LHCN-M2 (cell line): ENCODE measurements at places on chromosomes 5 and 9. TPM values are rescaled to one million over a fixed set of nuclear protein-coding genes. Genes with fewer than 3 reads are reported as not detected.

The CD180 gene
- total RNA-seq: not detected in 2 replicates

The DCTN3 gene
- total RNA-seq: 63.4 and 105 TPM in 2 replicates

DNA sequence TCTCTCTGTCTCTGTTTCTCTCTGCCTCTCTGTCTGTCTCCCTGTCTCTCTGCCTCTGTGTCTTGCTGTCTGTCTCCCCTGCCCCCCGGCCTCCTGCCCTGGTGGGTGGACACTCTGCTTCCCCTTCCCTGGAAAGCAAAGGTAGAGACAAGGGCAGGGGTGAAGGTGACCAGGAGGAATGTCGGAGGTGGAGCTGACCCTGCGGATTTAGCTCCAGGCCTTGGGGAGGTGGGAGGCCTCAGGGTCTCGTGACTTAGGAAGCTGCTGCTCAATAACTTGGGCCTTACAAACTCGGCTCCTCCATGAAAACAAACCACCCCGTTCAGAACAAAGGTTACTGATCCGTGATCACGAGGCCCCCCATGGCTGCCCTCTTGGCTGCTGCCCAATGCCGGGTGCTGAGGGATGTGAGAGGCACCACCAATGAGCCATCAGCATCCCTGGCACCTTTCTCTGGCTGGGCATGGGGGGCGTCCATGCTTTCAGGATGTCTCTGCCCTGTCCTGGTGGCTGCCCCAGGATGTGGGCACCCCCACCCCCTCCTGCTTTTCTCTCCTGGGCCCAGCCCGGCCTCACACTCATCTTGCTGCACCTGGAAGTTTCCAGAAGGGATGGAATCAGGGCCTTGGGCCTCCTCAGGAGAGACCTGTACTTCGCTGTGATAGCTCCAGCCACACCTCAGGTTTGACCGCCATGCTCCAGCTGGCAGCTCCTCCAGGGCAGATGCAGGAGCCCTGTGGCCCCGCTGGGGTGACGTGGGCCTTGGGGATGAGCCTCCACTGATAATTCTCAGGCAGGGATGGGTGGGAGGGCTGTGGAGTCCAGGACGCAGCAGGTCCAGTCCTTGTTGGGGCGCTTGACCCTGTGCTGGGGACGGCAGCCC is 14.8 kb upstream of the SLC6A19 start:
- DNase-seq: no peak

DNA sequence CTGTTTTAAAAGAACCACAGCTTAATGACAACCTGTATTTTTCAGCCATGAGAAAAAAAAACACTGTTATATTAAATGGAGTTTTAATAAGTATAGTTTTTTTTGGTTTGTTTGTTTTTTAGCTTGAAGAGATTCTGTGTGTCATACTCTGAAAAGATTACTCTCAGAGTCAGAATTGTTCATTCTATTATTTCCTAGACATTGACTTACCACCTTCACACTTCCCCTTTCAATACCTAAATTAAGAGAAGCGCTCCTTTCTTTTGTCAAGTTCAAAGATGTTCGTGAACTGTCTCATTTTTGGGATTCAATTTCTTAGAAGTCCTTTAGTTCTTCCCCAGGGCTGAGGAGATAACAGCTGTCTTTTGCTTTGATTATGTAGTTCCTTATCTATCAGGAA is 1201.6 kb upstream of the NUDT12 start:
- DNase-seq: no peak

DNA sequence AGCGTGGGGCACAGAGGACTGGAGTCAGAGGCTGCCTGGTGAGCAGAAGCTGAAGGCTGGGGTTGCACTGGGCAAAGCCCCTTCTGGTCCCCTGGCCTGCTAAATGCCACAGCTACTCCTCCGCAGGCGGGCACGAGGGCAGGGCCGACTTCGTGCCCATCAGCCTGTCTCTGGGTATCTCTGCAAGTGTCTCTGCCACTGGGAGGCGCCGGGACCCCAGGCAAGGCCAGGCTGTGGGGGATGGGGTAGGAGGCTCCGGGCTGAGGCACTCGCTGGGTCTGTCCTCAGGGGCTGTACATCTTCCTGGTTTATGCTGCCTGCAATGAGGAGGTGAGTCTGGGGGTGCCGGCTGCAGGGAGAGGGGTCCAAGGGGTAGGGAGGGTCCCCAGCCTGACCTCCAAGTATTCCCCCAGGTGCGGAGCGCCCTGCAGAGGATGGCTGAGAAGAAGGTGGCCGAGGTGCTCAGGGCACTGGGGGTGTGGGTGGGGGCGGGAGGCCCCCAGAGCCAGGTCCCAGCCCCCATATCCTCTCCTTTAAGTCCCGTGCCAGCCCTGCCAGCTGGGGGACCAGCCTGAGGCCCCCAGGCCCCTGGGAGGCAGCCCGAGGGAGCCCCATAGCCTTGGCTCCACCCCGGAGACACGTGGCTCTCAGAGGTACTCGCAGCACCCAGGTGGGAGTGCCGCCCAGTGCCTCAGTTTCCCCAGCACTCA is 25.1 kb downstream of the ADGRD2 start:
- DNase-seq: no peak

DNA sequence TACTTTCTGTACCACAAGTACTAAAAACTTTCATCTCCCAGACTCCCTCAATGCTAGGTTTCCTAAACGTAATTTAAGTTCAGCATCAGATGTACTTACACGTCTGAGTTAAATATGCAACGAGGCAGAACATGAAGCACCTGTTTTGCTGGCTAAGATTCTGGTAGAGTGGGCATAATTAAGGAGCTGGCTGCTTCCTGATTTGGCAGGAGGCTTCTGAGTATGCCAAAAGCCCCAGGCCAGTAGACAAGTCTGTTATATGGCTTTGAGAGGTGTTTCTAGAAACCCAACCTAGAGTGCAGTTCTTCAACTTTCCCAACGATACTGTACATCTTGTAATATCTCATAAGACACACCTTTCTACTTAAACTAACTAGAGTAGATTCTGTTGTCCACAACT is 13.6 kb downstream of the TICAM2 start:
- DNase-seq: no peak

- DNase-seq: no peak
Observed at GRCh38 chr5:17373406-17373805, 124.6 kb upstream of the TAF11L2 start.

GRCh38 chr5:68274847-68275651 is 59.5 kb downstream of the PIK3R1 start:
- no peak for DNase-seq

The SLC25A2 gene
- 0.17 TPM in 1 of 2 replicates, not detected in the other for total RNA-seq

- no peak for DNase-seq
Observed at GRCh38 chr5:22699319-22699718, 153.8 kb downstream of the CDH12 start.

DNA sequence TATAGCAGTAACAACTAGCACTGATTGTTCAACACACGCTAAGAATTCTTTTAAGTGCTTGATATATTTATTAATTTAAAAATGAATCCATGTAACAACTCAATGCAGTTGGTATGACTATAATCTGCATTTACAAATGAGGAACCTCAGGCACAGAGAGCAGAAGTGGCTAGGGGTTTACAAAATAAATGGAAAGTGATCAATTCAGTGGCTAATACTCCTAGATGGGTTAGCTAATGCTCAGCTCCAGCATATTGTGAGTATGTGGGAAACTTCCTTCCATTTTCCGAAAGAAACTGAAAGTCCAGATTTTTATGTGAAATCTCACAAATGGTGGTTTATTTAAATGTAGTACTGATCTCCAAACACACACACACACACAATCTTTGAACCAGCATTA is 128.0 kb downstream of the RFX3 start:
- DNase-seq: no peak
